ENCODE measurements at places on chromosomes 3 and 15.

GRCh38 chr3:171351676-171352075 lies 108.5 kb downstream of the TNIK start:
- DNase-seq, result no peak

GRCh38 chr3:65439641-65440284 lies 599.0 kb downstream of the MAGI1 start:
- DNase-seq, result peak; percentile 27

DNA sequence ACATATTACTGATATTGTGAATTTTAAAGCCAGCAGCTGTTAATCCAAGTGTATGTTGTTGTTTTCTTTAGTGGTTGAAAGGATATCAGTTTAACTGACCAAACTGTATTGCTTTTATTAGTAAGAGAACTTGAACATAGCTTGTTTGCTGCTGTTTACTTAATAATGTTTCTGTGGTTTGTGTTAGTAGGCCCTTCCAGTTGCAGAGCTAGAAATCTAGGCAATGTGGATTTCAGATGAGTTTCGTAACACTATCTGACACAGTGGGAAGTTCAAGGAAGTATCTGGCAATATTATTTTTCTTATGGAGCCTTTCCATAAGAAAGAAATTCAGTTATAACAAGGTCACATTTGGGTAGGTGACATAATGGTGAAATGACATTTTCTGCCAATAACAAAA lies 18.5 kb downstream of the ZNF609 start:
- DNase-seq, result no peak

GRCh38 chr3:13065727-13066126 lies 7.5 kb downstream of the IQSEC1 start:
- no peak for DNase-seq

DNA sequence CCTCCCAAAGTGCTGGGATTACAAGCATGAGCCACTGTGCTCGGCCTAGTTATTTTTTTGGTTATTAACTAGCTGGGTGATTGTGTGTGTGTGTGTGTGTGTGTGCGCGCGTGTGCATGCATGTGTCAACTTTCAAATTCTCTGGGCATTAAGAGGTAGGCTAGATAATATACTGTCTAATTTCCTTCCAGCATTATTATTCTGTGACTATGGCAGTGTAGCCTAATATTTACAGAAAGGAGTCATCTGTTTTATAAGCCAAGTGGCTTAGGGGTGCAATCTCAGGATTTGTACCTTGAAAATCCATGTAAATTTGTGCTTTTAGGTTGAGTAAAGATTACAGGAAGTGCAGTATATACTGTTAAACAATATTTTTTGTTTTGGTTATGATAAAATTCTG lies 85.1 kb upstream of the ZBTB20 start:
- no peak for DNase-seq

All from K562 (cell line).